ENCODE measurements at places on chromosomes 3 and 15. TPM values are rescaled to one million over a fixed set of nuclear protein-coding genes. Genes with fewer than 3 reads are reported as not detected.

DNA sequence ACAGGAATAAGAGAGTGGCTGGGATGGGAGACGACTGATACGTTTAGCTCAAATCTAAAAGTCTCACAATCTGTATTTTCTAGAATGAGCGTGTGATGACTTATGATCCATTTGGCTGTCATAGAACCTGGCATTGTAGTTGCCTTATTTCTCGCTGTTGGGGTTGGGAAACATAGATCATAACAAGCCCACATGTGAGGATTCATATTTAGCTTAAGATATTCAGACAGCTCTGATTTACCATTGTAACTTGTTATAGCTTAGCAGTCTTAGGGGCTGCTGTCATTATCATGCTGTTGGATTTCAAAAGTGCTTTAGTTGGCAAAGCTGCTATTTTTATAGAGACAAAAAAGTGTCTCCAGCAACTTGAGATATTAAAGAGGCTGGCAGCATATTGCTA lies 871.3 kb downstream of the ZPLD1 start:
- no peaks in the 10 kb centered on the region for H3K4me1 ChIP-seq
- H3K36me3 ChIP-seq, result no peaks in the 10 kb centered on the region
- no peak overlapping the region for H3K27ac ChIP-seq
- H3K4me3 ChIP-seq, result no peak overlapping the region

Gene GPR15
- not detected for total RNA-seq

DNA sequence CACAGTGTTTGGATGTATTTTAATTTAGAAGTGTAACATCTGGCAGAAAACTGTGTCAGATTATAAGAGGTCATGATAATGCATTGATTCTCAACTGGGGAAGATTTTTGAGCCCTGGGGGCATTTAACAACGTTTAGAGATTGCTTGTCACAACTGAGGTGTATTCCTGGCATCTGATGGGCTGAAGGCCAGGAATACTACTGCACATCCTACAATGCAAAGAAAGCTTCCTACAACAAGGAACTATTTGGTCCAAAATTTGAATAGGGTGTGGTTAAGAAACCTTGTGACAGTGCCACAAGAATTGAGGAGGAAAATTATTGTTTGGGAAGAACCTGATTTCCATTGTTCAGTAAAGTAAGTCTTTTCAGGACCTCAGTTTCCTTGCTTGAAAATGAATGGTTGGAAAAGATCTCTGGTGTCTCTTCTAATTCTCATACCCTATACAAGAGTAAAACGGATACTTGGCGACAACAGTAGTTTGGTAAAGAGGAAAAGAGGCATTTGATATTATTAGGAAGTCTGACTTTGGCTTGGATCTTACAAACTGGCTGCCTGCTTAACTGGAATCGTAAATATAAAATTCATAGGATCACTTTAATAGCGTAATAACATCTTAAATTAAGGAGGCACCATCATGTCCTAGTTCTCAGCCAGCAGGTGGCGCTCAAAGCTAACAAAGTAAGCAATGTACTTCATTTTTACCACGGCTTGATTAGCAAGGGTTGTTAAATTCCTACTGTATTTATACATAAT lies 4.3 kb downstream of the DAZL start:
- H3K4me1 ChIP-seq, result no peaks in the 10 kb centered on the region
- no peak overlapping the region for H3K27ac ChIP-seq
- peak; percentile 50 for DNase-seq
- H3K36me3 ChIP-seq, result no peaks in the 10 kb centered on the region
- H3K4me3 ChIP-seq, result no peak overlapping the region

- no peak overlapping the region for H3K4me3 ChIP-seq
- H3K4me1 ChIP-seq, result peaks cover 13% of the 10 kb centered on the region
- no peak for DNase-seq
- no peaks in the 10 kb centered on the region for H3K36me3 ChIP-seq
These were observed 22.9 kb downstream of the RAB8B start for GRCh38 chr15:63212050-63213004.

Gene IGSF10
- total RNA-seq, result not detected

GRCh38 chr3:189593581-189593980 lies 37.6 kb upstream of the TP63 start:
- no peak overlapping the region for H3K4me3 ChIP-seq
- peaks cover 5% of the 10 kb centered on the region for H3K4me1 ChIP-seq
- no peaks in the 10 kb centered on the region for H3K36me3 ChIP-seq
- no peaks in the 10 kb centered on the region for H3K27me3 ChIP-seq
- DNase-seq, result no peak

GRCh38 chr3:157832588-157832987 lies 273.6 kb downstream of the SHOX2 start:
- H3K4me3 ChIP-seq, result no peak overlapping the region
- H3K36me3 ChIP-seq, result no peaks in the 10 kb centered on the region
- H3K27ac ChIP-seq, result no peak overlapping the region
- no peak for DNase-seq

Gene FRMD4B
- total RNA-seq, result 3.6 TPM

Gene ZDHHC3
- 66.2 TPM for total RNA-seq

Gene CEP63
- 22.2 TPM for total RNA-seq

GRCh38 chr15:25776071-25776746 lies 86.9 kb downstream of the ATP10A start:
- H3K4me1 ChIP-seq, result peaks cover 14% of the 10 kb centered on the region
- DNase-seq, result no peak
- no peaks in the 10 kb centered on the region for H3K36me3 ChIP-seq
- no peak overlapping the region for H3K4me3 ChIP-seq
- no peaks in the 10 kb centered on the region for H3K27me3 ChIP-seq

- H3K4me1 ChIP-seq, result peaks cover 3% of the 10 kb centered on the region
- no peak overlapping the region for H3K27ac ChIP-seq
- no peaks in the 10 kb centered on the region for H3K36me3 ChIP-seq
- no peak overlapping the region for H3K4me3 ChIP-seq
These were observed 27.8 kb downstream of the DPH3 start for GRCh38 chr3:16236856-16237393.

- H3K27ac ChIP-seq, result no peak overlapping the region
- no peak for DNase-seq
- no peaks in the 10 kb centered on the region for H3K36me3 ChIP-seq
- no peaks in the 10 kb centered on the region for H3K4me1 ChIP-seq
- no peak overlapping the region for H3K4me3 ChIP-seq
These were observed 372.3 kb upstream of the IL12A start for GRCh38 chr3:159616234-159616825.

DNA sequence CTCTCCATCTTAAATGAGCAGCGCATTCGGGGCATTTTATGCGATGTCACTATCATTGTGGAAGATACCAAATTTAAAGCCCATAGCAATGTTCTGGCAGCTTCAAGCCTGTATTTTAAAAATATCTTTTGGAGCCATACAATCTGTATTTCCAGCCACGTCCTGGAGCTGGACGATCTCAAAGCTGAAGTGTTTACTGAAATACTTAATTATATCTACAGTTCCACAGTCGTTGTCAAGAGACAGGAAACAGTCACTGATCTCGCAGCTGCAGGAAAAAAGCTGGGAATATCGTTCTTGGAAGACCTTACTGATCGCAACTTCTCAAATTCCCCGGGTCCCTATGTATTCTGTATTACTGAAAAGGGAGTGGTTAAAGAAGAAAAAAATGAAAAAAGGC lies 44.4 kb upstream of the RASA2 start:
- H3K4me1 ChIP-seq, result peaks cover 19% of the 10 kb centered on the region
- no peak overlapping the region for H3K4me3 ChIP-seq
- H3K36me3 ChIP-seq, result peaks cover 52% of the 10 kb centered on the region
- peak overlapping the region; percentile 64 for H3K27ac ChIP-seq
- H3K27me3 ChIP-seq, result no peaks in the 10 kb centered on the region
